ENCODE measurements at places on chromosomes 5 and 9. TPM values are rescaled to one million over a fixed set of nuclear protein-coding genes. Genes with fewer than 3 reads are reported as not detected.

Gene SGCD
- 86.6 TPM for total RNA-seq

Gene SPATA31D4
- not detected for total RNA-seq

Gene SLC36A3
- not detected for total RNA-seq

Gene PCDHB7
- 2.1 TPM for total RNA-seq

Gene TMEM174
- not detected for total RNA-seq

Gene IRGM
- not detected for total RNA-seq

Gene POU5F2
- 0.89 TPM for total RNA-seq

Gene PCDHA12
- 0.09 TPM for total RNA-seq

Gene SHOC1
- total RNA-seq, result not detected

Gene SLC45A2
- total RNA-seq, result 0.09 TPM

Gene ARL14EPL
- 0.09 TPM for total RNA-seq

Gene TARS1
- total RNA-seq, result 93.5 TPM

Gene EQTN
- total RNA-seq, result 0.13 TPM

Gene CD274
- 0.62 TPM for total RNA-seq
